ENCODE measurements at places on chromosomes 13 and 19. TPM values are rescaled to one million over a fixed set of nuclear protein-coding genes. Genes with fewer than 3 reads are reported as not detected.

The HAUS5 gene
- 12.6 TPM for polyA plus RNA-seq

The CACNG7 gene
- 0.31 TPM for polyA plus RNA-seq

The KLK2 gene
- polyA plus RNA-seq, result not detected

The OR10H5 gene
- not detected for polyA plus RNA-seq

The KLK14 gene
- polyA plus RNA-seq, result not detected

The ZNF442 gene
- 4.4 TPM for polyA plus RNA-seq
